Caudate nucleus (tissue), 63 donors: ENCODE measurements at places on chromosomes 5 and 9.

DNA sequence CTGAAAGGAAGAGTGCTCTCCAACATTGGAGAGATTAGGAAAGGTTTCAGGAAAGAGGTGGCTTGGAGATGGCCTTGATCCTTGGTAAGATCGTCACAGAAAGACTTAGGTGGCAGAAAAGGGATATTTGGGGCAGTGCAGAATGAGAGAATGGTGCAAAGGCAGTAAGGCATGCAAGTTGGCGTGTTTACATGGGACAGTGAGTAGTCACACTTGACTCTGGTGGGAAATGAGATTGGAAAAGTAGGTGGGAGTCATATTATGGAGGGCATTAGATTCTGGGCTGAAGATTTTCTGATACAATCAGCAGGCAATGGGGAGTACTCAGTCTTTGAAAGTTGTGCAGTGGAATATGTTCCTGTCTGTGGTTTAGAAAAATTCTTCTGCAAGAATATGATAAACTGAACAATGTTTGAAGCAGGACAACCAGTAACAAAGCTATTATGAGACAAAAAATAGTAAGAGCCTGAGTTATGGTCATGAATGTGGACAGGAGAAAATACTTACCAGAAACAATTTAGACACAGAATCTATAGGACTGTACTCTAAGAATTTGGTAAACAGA lies 76.2 kb upstream of the ANKRD55 start:
- DNase-seq = no peak

GRCh38 chr5:16883176-16883575 lies 52.9 kb downstream of the MYO10 start:
- DNase-seq = no peak

GRCh38 chr9:70498866-70499265 lies 84.4 kb upstream of the KLF9 start:
- no peak for DNase-seq

DNA sequence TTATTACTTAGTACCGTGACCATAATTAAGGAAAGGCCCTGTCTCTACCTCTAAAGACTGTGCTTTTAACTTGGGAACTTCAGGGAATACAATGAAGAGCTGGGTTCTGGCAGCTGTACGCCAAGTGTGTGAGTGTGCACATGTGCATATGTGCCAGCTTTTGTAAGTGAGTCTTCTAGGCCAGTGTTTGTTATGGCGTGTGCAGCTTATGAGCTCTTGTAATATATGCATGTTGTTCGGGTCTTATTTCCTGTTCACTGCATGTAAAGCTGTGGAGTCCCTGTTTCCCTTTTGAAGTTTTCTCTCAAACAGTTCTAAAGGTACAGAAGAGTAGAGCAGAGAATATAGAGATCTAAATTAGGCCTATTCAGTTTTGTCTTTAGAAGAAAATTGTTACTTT lies 30.5 kb downstream of the TGFBR1 start:
- DNase-seq = no peak

GRCh38 chr5:115713408-115713807 lies 87.6 kb upstream of the TMED7 start:
- no peak for DNase-seq
